ENCODE measurements at places on chromosomes 11 and 22.

DNA sequence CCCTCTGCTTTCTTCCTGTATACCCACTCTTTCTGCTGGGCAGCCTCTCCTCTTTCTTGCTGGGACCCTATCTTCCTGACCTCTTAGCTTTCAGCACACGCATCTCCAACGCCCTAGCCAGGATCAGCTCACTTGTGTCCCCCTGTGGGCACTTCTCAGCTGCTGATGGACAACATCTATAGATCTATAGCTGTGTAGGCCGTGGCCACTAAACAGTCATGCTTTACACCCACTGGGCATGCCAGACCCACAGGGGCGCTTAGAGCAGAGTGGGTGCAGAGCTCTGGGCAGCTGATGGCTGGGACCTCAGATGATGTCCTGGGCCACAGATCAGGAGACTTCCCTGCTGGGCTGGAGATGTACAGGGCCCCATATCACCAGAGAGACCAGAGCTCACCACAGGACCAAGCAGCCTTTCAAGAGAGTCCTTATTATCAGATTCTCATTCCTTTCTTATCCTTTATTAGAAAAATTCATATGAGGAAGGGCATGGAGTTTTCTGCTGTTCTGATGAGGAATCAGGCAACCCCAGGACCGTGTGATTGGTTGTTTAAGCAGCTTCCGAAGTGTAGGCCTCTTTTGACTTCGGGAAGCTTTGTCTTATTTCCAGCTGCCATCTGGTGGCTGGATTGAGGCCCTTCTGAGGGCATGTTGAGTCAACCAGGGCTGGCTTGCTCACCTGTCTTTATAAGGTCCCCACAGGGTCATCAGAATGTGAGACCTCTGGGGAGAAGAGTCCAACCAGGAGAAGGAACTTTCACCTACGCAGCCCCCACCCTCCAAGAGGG lies 60.5 kb downstream of the OSBP2 start:
- peak; percentile 12 for DNase-seq

DNA sequence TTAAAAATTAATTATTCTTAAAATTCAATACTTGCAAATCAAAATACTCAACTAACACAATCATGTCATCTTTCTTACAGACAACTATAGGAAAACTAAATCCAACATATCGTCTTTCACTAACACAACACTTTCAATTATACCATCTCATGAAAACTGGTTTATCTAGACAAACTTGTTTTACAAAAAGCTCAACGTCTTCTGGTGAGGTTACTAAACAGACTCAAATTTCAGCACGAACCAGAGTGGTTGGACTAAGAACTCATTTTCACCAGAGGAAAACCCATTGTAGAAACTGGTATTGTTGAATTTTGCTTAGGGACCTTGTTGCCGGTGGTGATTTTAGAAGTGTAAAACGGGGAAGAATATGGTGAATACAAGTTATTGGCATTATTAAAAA lies 52.2 kb downstream of the NUP98 start:
- DNase-seq = no peak

GRCh38 chr22:17268501-17269223 lies 49.4 kb upstream of the ADA2 start:
- DNase-seq = no peak

GRCh38 chr11:79294845-79295731 lies 145.7 kb downstream of the TENM4 start:
- no peak for DNase-seq

GRCh38 chr11:61516675-61517572 lies 8.4 kb downstream of the LRRC10B start:
- peak; percentile 42 for DNase-seq

GRCh38 chr22:22410121-22410520 lies 98.4 kb downstream of the ZNF280B start:
- DNase-seq = no peak

GRCh38 chr11:61554172-61554988 lies 26.5 kb downstream of the SYT7 start:
- DNase-seq = no peak

DNA sequence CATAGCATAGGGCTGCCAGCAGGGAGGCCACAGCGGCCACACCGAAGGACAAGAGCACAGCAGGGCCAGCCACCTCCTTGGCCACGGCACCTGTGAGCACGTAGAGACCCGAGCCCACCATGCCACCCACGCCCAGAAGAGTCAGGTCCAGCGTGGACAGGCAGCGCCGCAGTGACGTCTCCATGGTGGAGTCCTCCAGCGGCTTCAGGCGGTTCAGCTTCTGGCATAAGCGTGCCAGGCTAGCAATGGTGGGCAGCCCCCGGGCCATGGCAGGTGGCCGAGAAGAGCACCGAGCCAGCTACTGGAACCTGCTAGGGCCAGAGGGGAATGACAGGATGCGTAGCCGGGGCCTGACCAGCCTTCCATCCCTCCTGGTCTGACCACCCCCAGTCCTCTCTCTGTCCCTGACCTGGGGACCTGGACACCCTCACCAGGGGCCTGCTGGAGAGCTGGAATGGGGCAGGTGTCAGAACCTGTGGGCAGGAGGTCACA lies 770 bp downstream of the SLC7A4 start:
- DNase-seq = no peak

- DNase-seq = no peak
Observed at GRCh38 chr11:101516546-101516945, 67.3 kb downstream of the TRPC6 start.

DNA sequence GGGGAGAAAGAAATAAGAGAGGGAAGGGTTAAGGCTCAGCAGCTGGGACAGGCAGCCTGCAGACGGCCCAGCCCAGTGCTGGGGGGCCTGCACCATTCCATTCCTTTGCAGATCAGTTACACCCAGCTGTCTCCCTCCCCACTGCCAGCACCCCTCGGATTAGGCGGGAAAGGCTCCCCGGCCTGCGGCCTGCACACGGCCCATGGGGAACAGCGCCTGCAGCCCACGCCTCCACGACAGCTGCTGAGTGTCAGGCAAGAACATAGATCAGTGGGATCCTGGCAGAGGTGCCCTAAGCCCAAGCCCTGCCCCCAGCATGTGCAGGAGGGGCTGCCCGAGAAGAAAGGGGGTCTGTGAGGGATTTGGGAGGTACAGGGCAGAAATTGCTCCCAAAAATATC lies 65.8 kb upstream of the MYOD1 start:
- no peak for DNase-seq

DNA sequence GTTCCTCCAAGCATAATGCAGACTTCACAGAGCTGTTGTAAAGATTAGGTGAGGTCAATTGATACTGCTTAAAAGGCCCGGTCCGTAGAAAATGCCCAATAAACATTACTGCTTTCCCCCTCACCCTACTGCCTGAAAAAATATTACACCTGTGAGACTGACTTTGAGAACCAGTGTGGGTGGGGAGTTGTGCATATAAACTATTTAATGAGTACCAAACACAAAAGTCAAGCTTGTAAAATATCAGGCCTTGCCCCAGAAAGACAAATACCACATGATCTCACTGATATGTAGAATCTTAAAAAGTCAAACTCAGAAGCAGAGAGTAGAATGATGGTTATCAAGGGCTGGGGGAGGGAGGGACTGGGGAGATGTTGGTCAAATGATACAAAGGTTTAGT lies 46.7 kb downstream of the C22orf42 start:
- no peak for DNase-seq

- no peak for DNase-seq
Observed at GRCh38 chr11:131408025-131408640, 37.7 kb downstream of the NTM start.

- DNase-seq = no peak
Observed at GRCh38 chr11:73759610-73760134, 1.2 kb downstream of the RAB6A start.

DNA sequence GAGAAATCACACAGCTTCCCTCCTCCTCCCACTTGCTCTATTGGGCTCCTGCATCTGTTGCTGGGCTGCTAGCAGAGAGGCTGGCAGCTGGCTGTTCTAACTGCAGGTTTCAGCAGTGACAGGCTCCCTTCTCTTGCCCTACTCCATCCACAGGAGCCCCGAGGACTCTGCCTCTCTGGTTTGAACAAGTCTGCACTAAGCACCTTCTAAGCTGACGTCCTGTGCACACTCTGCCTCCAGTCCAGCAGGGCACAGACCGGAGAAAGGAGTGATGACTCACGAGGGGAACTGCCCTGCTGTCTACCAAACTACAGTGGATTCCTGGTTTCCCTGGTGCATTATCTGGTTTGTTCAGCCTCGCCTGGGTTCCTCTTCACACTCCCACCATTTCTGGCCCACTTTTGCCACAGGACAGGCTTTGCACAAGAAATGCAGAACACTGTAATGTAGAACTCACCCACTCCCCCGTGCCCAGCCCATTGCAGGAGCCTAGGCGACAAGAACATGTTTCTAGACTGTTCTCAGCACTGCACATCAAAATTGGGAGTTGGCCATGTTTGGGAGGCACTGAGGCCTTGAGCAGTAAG lies 26.0 kb downstream of the IL10RA start:
- no peak for DNase-seq

DNA sequence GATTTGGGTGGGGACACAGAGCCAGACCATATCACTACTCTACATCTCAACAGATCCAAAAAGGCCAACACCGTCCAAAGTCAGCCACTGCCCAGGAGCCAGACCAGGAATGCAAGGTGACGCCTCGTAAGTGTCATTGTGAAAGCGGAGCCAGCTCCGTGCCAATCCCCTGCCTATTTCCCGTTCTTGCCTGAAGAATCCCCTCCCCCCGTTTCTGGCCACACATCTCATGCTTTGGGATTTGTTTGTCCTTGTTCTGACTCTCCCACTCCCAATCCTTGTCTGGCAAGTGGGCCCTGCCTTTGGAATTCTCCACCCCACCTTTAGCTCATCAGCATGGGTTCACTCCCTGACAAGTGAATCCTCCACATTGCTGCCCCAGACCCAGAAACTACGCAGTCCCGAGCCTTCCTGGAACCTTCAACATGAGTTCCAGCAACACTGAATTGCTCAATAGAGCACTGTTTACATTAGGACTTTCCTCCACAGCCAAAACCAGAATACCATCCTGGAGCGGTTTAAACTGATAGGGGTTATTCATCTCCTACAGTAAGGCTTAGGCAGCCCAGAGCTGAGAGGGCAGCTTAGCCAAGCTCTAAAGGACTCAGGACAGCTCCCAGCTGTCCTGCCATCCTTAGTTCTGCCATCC lies 6.0 kb upstream of the SLC35C1 start:
- DNase-seq = no peak

DNA sequence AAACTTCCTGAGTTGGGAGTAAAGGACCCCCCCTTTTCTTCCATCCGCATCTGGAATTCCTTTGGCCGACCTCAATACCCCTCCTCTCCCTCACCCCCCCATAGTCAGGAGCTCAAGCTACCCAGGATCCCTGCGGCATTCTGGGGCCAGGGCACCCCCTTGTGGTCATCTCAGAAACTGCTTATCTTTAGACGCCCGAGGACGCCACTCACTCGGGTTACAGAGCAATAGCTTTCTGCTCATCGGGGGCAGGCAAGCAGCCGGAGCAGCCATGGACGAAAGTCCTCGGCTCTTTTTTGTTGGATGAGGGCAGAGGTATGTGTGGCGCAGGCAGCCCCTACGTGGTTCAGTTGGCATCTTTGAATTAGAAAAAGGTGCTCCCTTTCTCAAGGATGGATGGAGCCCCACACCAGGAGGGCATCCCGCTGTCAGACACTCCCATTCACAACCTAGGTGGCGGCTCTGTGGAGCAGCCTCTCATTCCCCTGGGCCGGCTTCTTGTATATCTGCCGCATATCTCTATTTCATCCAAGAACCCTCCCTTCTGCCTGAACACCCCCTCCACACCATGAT lies 2.3 kb downstream of the C1QTNF5 start:
- DNase-seq = peak; percentile 47
